Trophoblast cell (in vitro differentiated cells and primary cell): ENCODE measurements at places on chromosomes 6 and 20.
A peak's percentile ranks its signal among the peaks of the same experiment; 100 is the strongest.

- no peak overlapping the region for H3K4me3 ChIP-seq
- H3K4me1 ChIP-seq, result no peaks in the 10 kb centered on the region
- DNase-seq, result no peak
- H3K27me3 ChIP-seq, result no peaks in the 10 kb centered on the region
- no peak overlapping the region for H3K27ac ChIP-seq
Measured at GRCh38 chr6:113735491-113735890, 121.7 kb upstream of the MARCKS start.

GRCh38 chr6:72464791-72465691 is 156.8 kb upstream of the KCNQ5 start:
- H3K27me3 ChIP-seq, result no peaks in the 10 kb centered on the region
- no peaks in the 10 kb centered on the region for H3K36me3 ChIP-seq
- H3K4me3 ChIP-seq, result no peak overlapping the region
- no peak overlapping the region for H3K27ac ChIP-seq
- H3K4me1 ChIP-seq, result no peaks in the 10 kb centered on the region

GRCh38 chr20:51132279-51132678 is 109.4 kb upstream of the KCNG1 start:
- no peak overlapping the region for H3K27ac ChIP-seq
- H3K27me3 ChIP-seq, result no peaks in the 10 kb centered on the region
- H3K4me3 ChIP-seq, result no peak overlapping the region
- H3K36me3 ChIP-seq, result no peaks in the 10 kb centered on the region

- no peak overlapping the region for H3K27ac ChIP-seq
- DNase-seq, result no peak
- no peaks in the 10 kb centered on the region for H3K4me1 ChIP-seq
- no peaks in the 10 kb centered on the region for H3K36me3 ChIP-seq
- no peaks in the 10 kb centered on the region for H3K27me3 ChIP-seq
Measured at GRCh38 chr20:31472395-31473330, 2.3 kb downstream of the DEFB124 start.

DNA sequence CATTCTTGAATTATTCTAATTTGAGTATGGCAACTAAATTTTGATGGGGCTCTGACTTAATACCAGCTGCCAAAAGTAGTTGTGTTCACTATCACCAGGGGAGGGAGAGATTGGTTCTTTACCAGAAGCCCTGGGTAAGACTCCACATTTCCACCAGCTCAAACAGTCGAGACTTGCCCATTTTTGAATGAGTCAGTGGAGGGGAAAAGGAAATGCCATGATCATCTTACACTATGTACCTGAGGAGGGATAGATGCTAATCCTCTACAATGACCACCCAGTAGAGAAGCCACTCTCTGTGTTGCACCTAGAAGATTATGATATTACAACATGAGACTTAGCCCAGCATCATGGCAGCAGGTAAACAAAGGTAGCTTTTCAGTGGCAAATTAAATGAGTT is 77.0 kb upstream of the SGK1 start:
- H3K4me1 ChIP-seq, result no peaks in the 10 kb centered on the region
- no peaks in the 10 kb centered on the region for H3K27me3 ChIP-seq
- H3K36me3 ChIP-seq, result no peaks in the 10 kb centered on the region
- DNase-seq, result no peak
- no peak overlapping the region for H3K27ac ChIP-seq
- H3K4me3 ChIP-seq, result no peak overlapping the region

DNA sequence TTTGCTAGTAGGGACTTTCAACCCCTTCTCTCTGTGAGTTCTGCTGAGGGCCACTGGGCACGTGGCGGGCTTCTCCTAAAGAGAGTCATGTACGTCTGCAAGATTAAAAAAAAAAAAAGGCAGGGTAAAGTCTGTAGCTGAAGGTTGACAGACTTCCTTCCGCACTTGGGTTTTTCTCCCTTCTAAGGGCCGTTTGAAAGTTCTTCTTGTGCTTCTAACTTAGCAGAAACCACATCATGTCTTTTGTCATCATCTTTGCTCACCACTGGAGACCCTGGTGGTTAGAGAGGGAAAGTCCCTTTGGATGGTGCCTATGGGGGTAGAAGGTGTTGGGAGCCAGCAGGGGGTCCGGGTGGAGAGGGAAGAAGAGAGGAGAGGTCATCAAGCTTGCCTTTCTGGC is 31.4 kb downstream of the PRDM1 start:
- H3K4me1 ChIP-seq, result peaks cover 2% of the 10 kb centered on the region
- H3K4me3 ChIP-seq, result no peak overlapping the region
- H3K27me3 ChIP-seq, result no peaks in the 10 kb centered on the region
- DNase-seq, result no peak

DNA sequence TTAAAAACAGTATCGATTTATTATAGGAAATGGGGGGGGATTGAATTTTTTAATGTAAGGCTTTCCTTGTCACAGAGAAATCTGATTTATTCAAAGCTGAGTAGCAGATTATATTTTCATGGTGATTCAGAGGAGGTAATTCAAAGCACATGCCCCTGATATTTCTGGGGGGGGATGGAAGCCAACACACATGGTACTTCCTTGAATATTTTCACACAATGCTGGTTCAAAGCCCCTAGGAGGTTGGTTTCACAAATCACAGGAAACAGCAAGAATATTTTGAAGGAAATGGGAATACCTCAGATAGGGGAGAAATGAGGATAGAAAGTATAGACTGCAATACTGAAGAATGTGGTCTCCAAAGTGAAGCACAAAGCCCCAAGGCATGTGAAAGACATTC is 98.8 kb downstream of the RTN4IP1 start:
- H3K36me3 ChIP-seq, result no peaks in the 10 kb centered on the region
- peak; percentile 66 for DNase-seq
- H3K4me1 ChIP-seq, result no peaks in the 10 kb centered on the region
- no peak overlapping the region for H3K27ac ChIP-seq
- H3K27me3 ChIP-seq, result no peaks in the 10 kb centered on the region
- H3K4me3 ChIP-seq, result no peak overlapping the region

DNA sequence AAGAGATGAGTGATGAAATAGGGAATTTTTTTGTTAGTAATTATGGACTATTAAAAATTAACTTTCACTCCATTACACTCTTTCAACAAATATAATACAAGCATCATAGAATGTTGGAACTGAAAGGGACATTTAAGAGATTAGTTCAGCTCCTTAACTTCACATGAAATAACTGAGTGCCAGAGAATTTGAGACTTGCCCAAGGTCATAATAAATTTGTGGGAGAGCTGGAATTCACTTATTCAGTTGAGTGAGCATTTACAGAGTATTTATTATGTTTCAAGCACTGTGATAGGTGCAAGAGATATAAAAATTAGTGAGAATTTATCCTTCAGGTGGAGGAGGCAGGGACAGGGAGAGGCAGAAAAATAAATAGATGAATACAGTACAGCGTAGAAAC is 154.6 kb downstream of the KCNQ5 start:
- H3K36me3 ChIP-seq, result no peaks in the 10 kb centered on the region
- DNase-seq, result no peak
- no peak overlapping the region for H3K4me3 ChIP-seq
- H3K4me1 ChIP-seq, result peaks cover 5% of the 10 kb centered on the region

DNA sequence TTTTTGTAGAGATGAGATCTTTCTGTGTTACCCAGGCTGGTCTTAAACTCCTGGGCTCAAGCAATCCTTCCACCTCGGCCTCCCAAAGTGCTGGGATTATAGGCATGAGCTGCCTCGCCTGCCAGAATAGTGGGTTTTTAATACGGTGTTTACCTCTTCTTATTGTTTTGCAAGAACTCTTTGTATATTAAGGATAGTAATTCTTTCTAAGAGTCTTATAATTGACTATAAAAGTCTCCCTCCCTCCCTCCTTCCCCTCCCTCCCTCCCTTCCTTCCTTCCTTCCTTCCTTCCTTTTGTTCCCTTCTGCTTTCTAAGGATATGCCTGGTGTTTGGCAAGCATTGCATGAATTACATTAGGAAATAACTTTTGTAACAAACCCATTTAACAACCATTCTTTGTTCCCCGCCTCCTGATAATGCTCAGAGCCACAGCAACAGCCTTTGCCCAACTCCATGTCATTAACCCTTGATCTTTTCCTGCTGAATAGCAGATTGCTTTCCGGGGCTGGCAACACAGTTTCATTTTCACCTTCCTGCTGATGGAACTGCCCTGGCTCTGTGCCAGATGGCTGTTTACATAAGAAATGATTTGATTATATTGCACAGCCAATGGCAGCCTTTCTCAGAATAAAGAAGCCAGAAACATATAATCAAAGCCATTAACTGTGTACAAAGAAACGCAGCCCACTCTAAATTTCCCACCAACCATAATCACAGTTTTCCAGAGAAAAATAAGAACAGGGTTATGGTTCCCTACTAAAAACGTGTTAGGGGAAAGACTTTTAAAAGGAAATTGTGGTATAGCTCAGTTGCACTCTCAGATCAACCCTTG is 143.7 kb upstream of the PTPN1 start:
- no peak overlapping the region for H3K27ac ChIP-seq
- no peaks in the 10 kb centered on the region for H3K27me3 ChIP-seq
- no peaks in the 10 kb centered on the region for H3K4me1 ChIP-seq
- no peak for DNase-seq
- no peak overlapping the region for H3K4me3 ChIP-seq

GRCh38 chr6:125995972-125996580 is 9.7 kb downstream of the TRMT11 start:
- H3K36me3 ChIP-seq, result peaks cover 3% of the 10 kb centered on the region
- no peak overlapping the region for H3K27ac ChIP-seq
- no peaks in the 10 kb centered on the region for H3K27me3 ChIP-seq
- no peak overlapping the region for H3K4me3 ChIP-seq
- H3K4me1 ChIP-seq, result no peaks in the 10 kb centered on the region

DNA sequence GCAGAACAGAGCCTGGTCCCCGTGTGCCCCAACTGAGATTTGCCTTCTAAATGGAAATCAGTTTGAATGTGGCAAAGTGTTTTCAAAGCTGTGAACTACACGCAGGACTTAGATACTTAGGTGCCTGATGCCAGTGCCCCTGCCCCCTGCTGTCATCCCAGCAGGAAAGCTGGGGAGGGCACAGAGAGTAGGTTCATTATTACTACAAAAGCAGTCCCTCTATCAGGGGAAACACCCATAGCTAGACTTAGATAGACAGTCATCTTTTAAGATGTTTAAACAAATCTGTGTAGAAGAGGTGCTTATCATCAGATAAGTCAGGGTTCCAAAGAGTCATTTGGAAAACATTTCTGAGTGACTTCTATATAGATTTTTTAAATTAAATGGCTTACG is 155.0 kb upstream of the SNX9 start:
- no peak overlapping the region for H3K27ac ChIP-seq
- no peaks in the 10 kb centered on the region for H3K36me3 ChIP-seq
- H3K27me3 ChIP-seq, result no peaks in the 10 kb centered on the region

DNA sequence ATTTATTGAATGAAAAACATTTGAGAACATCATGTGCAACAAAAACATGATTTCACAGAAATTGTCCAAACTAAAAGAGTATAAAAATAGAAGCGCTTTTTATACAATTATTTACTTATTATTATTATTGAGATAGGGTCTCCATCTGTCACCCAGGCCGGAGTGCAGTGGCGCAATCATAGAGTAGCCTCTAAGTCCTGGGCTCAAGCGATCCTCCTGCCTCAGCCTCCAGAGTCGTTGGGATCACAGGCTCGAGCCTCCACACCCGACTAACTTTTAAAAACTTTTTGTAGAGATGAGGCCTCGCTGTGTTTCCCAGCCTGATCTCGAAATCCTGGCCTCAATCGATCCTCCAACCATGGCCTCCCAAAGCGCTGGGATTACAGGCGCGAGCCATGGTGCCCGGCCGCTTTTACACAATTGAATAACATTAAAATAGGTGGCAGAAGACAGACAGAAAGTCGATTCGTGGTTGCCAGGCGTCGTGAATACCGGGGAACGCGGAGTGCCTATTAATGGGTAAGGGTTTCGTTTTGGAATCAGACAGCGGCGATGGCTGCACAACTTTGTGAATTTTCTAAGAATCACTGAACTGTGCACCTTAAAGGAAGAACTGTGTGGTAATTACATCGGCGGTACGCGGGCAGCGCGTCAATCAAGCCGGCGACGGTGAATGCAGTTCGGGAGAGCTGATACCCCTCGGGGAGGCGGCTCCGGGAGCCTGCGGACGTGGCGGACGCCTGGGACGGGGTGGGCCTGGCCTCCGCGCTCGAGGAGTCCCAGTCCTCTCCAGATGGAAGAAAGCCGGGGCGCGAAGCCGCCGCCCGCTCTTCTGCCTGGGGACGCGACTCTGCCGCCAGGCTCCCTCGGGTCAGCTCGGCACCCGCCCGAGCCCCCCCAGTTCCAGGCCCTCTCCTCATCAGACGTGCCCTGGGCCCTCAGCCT is 807 bp downstream of the TBC1D20 start:
- H3K4me1 ChIP-seq, result peaks cover 11% of the 10 kb centered on the region
- peaks cover 1% of the 10 kb centered on the region for H3K36me3 ChIP-seq
- H3K4me3 ChIP-seq, result peak overlapping the region; percentile 93
- peak overlapping the region; percentile 89 for H3K27ac ChIP-seq
- H3K27me3 ChIP-seq, result no peaks in the 10 kb centered on the region
